Esophagus squamous epithelium (tissue), 5 donors: ENCODE measurements at places on chromosomes 1 and 21.

DNA sequence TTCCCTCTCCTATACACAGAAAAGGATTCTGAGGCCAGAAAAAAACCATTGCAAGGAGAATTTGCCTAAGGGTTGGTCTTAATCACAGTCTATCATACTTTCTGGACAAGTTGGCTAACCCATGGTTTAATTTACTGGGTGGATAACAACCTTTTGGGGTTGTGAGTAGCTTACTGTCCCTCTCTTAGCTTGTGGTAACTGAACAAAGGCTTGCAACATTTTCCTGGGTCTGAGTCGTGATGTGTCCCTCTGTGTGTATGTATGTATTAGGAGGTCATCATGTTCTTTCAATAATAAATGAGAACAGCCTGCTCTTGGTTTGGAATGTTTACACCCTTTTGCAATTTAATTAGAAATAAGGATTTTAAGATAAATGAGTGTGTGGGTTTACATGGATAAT lies 36.7 kb downstream of the PAPPA2 start:
- no peak for DNase-seq

DNA sequence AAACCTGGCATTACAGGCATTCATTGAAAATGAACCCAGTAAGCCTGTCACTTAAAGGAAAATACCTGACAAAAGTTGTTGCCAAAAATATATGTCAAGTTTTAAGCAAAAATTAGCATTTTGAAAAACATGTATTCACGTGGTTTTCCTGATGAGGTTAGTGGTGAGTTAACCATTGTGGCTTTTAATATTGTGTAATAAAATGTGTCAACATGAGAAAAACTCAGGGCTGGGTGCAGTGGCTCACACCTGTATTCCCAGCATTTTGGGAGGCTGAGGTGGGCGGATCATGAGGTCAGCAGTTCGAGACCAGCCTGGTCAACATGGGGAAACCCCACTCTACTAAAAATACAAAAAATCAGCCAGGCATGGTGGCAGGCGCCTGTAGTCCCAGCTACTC lies 731.4 kb downstream of the KCNT2 start:
- DNase-seq = no peak

DNA sequence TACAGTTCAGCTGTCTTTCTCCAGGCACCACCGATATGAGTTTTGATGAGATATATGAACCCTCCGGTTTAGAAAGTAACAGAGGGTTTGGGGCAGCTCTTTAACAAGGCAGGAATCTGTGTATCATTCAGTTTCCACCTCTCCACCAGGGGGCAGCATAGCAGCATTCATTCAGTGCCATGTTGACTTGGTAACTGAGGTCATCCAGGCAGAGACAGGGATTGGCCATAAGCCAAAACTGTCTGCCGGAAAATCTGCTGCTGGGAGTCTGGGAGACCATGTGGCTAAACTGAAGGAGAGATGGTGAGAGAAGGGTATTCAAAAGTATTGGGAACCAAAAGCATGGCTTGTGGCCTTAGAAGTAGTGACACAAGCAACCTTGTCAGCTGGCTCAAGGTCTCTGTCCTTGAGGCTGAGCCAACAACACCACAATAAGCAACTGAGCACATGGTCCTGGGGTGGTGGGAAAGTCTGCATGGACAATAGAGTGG lies 98.5 kb downstream of the LMX1A start:
- no peak for DNase-seq

DNA sequence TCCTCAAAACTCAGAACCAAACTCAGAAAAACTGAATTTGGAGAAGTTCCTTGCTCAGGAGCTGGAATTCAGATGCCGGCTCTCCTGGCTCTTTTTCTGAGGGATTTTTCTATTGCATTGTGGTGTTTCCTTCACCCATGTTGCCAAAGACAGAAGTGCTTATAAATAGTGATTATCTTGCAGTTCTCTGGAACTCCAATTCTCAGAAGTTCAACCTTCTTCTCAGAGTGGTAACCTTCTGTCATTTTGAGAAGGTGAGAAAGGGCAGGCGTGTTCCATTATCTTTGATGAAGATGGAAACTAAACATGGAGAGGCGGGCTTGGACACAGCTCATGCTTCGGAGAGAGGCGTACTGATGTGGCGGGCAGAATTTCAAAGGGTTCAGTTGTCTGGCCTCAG lies 12.4 kb upstream of the ETV3 start:
- DNase-seq = no peak

DNA sequence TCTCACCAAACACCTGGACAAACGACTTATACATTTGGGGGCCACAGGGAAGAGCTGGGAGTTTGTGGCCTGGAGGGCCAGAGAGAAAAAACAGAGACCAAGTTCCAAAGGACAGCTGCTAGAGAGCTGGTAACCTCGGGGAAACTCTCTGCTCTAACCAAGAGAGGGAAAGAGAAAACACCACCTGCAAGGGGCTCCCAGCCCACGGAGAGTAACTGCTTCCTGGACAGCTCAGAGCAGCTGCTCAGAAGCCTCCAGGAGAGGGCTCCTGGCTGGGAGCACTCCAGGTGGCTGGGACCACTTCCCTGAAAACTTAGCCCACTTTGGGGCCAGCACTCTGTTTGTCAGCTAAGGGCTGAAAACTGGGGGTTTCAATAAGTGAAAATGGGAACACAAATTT lies 154.8 kb upstream of the GRIK3 start:
- no peak for DNase-seq

- no peak for DNase-seq
Observed at GRCh38 chr1:61215676-61216289, 133.4 kb downstream of the NFIA start.

GRCh38 chr1:205783904-205784303 lies 8.6 kb upstream of the RAB29 start:
- DNase-seq = no peak
